Right atrium auricular region (tissue), 2 donors: ENCODE measurements at places on chromosomes 4 and X.

DNA sequence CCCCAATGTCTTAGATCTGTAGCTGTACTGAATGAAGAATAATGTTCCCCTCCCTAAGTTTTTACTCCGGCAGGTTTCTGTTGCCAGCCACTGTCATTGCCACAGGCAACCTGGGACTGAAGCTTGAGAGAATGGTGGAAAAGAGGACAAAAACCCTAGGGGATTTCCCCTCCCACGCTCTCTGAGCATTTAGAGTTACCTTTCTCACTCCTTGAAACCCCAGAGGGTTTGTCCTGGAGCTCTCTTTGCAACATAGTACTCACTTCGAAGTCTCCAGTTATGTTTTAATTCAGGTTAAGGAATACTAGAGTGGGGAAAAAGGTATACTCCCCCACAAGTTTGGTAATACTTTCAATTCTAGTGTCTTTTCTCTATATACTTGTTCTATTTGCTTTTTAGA, 31.5 kb downstream of the F8 start:
- no peak for DNase-seq

DNA sequence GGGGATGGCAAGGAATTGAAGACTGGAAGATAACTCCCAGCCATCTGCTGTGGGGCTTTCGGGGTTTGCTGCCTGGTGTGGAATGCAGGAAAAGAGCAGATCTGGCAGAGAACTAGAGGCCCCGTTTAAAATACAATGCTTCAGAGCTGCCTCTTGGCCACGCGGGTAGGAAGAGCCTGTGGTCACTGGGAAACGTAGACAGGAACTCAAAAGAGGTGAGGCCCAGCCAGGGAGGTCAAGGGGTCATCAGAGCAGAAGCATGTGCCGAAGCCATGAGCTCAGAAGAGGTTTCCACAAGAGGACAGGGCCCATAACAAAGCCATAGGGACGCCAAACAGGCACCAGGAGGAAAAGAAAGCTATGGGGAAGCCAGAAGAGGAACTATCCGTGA, 14.5 kb upstream of the STS start:
- no peak for DNase-seq

GRCh38 chr4:91577864-91578263, 725.9 kb upstream of the GRID2 start:
- DNase-seq: no peak

DNA sequence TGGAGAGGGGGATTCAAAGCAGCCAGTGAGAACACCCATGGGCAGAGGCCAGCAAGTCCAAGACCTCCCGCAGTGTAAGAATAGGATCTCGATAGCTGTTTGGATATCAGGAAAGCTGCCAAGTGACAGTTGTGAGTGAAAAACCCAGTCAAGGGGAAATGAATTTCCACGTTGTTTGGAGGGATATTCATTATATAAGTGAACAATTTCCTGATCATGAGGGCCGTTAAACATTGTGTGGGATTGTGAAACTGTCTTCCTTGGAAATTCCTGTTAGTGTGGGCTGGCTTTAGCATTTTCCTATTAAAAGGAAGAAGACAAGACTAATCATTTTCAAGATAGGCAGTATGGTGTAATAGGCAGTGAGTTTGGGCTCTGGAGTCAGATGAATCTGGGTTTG, 15.0 kb downstream of the CLDN2 start:
- no peak for DNase-seq

- DNase-seq: no peak
Observed at GRCh38 chr4:7045961-7046921, 3.1 kb downstream of the TADA2B start.

- no peak for DNase-seq
Observed at GRCh38 chrX:98452456-98452855, 1568.7 kb downstream of the RPA4 start.

DNA sequence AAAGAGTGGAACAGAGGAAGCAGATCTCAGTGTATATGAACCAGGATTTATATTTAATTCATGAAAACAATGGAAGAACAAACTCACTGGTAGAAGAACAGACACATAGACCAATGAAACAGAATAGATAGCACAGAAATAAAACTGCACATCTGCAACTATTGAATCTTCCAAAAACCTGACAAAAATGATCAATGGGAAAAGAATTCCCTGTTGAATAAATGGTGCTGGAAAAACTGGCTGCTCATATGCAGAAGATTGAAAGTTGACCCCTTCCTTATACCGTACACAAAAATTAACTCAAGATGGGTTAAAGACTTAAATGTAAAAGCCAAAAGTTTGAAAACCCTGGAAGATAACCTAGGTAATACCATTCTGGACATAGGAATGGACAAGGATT, 391.0 kb downstream of the MAGEB5 start:
- no peak for DNase-seq

DNA sequence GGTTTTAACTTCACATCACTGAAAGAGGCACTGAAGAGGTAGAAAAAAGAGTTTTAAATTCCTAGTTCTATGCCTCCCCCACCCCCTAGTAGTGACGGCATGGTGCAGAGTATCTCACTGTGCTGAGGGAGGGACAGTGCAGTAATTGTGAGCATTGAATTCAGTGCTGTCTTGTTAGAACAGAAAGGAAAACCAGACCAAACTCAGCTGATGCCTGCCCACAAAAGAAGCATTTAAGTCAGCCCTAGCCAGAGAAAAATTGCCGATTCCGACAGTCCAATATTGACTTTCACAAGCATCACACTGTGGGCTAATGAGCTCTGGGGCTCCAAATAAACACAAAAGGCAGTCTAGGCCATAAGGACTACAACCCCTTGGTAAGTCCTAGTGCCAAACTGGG, 417.7 kb downstream of the AR start:
- DNase-seq: no peak

DNA sequence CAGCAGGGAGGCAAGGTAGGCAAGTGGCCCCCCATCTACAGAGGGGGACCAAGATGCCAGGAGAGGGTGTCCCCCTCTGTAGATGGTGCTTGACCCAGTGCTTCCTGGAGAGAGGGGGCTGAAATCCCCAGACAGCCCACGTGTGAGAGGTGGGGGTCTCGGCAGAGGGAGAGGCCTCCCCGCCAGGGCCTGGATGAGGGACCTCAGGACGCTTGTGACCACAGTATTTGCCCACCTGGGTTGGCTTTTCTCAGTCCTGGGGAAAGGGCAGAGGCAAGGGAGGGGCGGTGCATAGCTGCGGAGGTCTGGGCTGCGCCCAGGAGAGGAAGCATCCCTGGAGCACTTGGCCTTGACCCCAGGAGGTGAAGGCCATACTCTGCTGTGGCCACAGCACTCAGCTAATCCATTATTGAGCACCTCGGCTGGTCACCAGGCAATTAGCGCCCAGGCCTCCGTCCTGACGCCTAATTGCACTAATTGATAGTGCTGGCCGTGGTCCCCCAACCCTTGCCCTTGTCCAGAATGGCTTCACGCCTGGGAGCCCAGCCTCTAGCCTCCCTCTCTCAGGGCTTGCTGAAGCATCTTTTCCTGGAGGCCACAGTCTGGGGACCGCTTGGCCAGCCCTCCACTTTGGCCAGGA, 30.7 kb downstream of the HMX1 start:
- DNase-seq: no peak

GRCh38 chr4:124409044-124409443, 303.5 kb downstream of the ANKRD50 start:
- no peak for DNase-seq

- no peak for DNase-seq
Observed at GRCh38 chr4:163484906-163485305, 9.6 kb upstream of the TMA16 start.

DNA sequence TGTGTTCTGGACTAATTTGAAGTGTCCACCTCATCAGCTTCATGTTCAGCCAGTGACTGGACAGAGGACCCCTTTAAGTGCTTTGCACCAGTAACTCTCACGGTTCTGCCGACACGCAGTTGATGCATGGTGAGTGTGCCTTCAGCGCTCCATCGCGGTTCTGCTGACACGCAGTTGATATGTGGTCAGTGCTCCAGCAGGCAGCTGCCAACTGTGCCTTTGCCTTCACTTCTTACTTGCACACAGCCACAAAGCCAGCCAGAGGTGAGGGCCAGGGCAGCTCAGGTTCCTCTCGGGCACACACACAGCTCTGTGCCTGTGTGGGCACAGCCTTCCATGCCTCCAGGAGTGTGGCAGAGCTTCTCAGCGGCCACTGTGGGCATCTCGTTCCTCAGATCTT, 12.4 kb downstream of the NKX1-1 start:
- DNase-seq: no peak

GRCh38 chrX:134537179-134537955, 77.4 kb downstream of the HPRT1 start:
- DNase-seq: no peak

DNA sequence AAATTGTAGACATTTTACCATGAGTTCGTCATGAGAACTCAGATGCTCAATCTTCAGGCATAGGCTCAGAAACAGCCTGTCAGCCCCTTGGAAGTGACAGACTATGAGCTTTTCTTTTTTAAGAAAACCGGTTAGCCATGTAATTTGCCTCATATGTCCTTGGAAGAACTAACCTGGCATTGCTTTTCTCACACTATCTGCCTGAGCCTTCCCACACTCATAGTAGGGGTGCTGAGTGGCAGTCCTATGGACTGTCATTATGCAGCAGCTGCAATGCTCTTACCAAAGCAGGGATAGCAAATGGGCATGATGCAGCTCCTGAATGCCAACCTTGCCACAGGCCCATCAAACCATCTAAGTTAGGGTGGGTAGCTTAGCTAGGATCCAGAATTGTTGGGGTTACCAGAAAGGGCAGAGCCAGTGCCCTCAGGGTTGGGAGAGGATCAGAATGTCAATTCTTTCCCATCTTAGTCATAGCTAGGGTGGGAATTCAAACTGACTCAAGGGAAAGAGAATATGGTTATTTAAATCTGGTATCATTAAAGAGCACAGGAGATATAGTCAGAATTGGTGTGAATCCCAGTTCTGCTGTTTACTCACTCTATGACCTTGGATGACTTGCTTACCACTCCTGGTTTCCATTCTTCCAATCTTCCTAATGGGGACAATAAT, 230.6 kb upstream of the CPEB2 start:
- no peak for DNase-seq

- no peak for DNase-seq
Observed at GRCh38 chr4:71290074-71290473, 48.7 kb upstream of the SLC4A4 start.

DNA sequence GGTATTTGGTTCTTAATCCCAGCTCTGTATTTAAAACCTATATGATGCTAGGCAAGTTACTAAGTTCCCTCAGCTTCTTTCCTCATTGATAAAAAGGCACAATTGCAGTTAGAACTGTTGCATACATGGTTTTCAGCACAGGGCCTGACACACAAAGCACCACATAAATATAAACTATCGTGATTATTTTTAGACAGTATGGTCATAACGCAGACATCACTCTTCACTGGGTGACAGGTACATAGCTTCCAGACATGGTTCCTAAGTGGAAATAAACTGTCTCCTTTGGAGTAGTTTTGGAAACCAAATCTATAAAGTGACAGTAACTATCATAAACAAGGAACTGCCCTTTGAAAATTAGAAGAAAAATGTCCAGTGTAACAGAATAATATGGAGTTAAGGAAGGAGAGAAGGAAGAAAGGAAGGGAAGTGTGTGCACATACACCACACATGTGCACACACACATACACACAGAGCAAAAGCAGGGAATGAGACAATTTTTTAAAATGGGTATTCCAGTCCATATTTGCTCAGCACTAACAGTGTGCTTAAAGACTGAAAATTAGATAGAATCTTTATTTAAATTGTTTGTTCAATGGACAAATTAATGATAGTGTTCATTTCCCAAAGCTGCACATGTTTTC, 12.5 kb upstream of the G3BP2 start:
- DNase-seq: no peak

DNA sequence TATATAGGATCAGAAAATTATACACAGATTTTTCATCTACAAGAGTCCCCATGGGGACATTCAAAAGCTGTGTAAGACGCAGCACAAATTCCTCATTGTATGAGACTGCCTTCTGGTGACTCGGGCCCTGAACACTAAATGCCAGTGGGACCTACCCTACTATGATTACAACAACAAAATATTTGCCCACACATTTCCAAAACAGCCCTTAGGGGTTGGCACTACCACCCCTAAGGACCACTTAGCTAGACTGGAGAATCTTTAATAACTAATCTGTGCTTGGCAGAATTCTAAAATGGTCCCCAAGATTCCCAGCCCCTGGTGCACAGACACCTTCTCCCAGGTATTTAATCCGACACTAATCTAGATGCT, 29.1 kb downstream of the UCHL1 start:
- DNase-seq: no peak

DNA sequence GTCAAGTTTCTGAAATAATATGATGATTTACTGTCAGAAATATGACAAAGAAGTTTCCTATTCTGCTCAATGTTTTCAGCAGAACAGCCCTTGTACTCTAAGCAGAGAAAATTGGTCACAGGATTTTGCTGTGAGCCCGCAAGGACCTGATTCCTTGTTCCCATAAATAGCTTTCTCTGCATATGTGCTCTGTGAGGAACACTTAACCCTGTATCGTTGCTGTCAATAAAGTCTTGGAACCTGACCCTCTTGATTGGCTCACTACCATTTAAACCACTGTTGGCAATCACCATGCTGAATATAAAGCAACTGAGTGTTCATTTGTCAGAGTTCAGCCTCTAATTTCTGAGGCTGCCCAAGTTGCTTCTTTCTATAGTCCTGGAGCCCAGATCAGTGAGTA, 158.2 kb upstream of the NOCT start:
- no peak for DNase-seq

DNA sequence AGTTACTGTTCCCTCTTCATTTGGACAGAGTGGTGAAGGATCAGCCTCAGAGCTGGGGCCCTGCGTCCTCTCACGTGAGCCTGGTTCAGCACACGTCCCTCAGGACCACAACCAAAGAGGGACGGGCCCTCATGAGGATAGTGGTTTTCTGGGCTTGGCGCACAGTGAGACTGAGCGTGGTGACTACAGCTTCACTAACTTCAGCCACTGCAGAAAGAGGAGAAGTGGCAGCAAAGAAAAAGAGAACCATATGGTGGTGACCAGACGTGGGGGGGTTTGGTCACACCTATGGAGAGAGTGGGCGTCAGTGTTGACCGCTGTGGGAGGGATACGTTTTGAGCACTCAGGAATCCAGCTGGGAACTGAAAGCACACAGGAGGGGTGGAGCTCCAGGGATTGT, 21.8 kb upstream of the TNIP3 start:
- DNase-seq: no peak

DNA sequence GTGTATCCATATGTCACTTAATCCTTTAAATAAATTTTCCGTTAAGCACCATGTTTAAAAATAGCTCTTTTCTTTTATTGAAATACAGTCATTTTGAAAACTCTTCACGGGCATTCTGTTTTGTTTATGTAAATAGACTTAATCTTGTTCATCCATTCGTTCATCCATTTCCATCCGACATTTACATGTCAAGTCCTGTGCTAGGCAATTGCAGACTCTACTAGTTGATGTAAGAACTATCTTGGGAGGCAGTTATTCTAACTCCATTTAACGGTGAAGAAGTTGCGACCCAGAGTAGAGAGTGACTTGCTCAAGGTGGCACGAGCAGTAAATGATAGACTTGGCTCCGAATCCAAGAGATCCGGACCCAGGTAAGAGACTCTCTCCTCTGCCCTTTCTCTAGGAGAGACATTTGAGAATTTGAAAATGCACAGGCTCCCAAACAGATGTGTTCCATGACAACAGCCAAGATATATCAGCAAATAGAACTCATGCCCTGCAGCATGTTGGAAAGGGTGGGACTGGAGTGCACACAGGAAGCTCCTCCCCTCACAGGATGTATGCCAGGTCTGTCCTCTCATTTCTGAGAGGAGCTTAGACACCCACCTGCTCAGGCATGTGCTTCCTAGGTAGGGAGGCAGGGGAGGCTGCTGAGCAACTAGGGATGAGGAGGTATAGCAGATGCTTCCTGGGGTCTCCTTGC, 64.5 kb downstream of the DRD5 start:
- no peak for DNase-seq
